Pancreas (tissue), 10 donors: ENCODE measurements at places on chromosomes 2 and 18.
A peak's percentile ranks its signal among the peaks of the same experiment; 100 is the strongest.

GRCh38 chr2:10875126-10875525 is 36.6 kb upstream of the KCNF1 start:
- H3K27me3 ChIP-seq: no peaks in the 10 kb centered on the region
- DNase-seq: no peak
- H3K4me3 ChIP-seq: no peak overlapping the region
- no peaks in the 10 kb centered on the region for H3K4me1 ChIP-seq

DNA sequence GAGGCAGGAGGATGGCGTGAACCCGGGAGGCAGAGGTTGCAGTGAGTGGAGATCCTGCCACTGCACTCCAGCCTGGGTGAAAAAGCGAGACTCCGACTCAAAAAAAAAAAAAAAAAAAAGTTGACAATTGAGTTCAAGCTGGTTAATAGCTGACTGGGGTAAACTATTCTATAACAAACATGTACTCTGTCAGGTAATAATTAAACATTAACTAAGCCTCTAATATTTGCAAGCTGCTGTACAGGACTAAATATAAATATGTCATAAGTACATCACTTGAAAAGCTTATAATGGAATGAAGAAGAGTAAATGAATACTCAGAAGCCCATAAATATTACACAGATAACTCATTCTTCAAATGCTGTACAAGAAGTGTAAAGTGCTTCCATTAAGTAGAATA is 190.4 kb upstream of the CRIM1 start:
- no peaks in the 10 kb centered on the region for H3K36me3 ChIP-seq
- H3K4me3 ChIP-seq: no peak overlapping the region
- no peaks in the 10 kb centered on the region for H3K27me3 ChIP-seq
- no peak overlapping the region for H3K27ac ChIP-seq
- DNase-seq: no peak

- no peaks in the 10 kb centered on the region for H3K36me3 ChIP-seq
- H3K27ac ChIP-seq: no peak overlapping the region
- H3K4me1 ChIP-seq: no peaks in the 10 kb centered on the region
- no peak for DNase-seq
- H3K4me3 ChIP-seq: no peak overlapping the region
Measured at GRCh38 chr2:200716386-200716785, 95.3 kb upstream of the BZW1 start.

DNA sequence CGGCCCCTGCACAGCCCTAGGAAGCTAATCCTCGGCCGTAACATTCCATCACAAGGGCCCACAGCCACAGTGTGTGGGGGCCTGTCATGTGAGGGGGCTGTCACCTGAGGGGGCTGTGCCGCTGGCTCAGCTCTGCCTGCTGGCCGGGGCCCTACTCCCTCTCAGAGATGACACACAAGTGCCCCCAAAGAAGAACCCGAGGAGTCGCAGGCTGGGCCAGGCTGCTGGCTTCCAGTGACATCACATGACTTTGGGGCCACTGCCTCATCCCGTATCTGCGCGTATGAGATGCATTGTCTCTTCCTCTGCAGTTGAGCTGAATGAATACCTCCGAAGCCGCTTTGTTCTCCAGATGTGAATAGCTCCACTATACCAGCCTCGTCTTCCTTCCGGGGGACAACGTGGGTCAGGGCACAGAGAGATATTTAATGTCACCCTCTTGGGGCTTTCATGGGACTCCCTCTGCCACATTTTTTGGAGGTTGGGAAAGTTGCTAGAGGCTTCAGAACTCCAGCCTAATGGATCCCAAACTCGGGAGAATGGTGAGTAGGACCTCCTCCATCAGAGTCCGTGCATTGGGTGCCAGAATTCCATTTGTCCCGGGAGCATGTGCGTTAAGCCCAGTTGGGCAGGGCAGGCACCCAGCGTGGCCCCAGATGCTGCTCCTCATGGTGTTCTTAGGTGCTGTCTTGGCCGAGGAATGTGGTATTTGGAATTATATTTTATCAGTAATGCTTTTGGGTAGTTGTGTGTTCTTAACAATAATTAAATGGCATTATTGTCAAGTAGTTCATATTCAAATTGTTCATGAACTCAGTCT is at the start of gene CNDP1:
TSS of gene CNDP1 (plus strand) at position 351 of the 820 bp plus-strand sequence. CDS start at position 519, 168 bp downstream.
- H3K27me3 ChIP-seq: no peaks in the 10 kb centered on the region
- no peaks in the 10 kb centered on the region for H3K36me3 ChIP-seq
- no peak within 1 kb of the TSS for H3K27ac ChIP-seq
- H3K4me1 ChIP-seq: peaks cover 3% of the 10 kb centered on the region

DNA sequence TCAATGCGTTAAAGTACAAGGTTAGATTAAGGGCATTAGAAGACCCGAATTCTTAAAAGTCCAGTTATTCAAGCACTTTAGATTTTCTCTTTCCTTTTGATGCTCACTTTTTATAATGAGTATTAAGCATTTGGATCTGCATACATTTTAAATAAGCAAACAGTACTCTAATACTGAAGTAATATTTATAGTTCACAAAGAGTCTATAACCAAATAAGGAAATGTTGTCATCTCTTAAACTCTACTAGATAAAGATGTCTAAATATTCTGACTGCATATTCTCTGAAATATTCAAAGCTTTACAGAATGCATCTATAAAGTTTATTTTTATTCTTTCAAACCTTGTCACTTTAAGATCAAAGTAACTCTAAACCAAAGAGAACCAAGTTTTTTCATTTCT is 25.5 kb downstream of the PPP3R1 start:
- peaks cover 31% of the 10 kb centered on the region for H3K4me1 ChIP-seq
- no peak overlapping the region for H3K27ac ChIP-seq
- H3K4me3 ChIP-seq: no peak overlapping the region

DNA sequence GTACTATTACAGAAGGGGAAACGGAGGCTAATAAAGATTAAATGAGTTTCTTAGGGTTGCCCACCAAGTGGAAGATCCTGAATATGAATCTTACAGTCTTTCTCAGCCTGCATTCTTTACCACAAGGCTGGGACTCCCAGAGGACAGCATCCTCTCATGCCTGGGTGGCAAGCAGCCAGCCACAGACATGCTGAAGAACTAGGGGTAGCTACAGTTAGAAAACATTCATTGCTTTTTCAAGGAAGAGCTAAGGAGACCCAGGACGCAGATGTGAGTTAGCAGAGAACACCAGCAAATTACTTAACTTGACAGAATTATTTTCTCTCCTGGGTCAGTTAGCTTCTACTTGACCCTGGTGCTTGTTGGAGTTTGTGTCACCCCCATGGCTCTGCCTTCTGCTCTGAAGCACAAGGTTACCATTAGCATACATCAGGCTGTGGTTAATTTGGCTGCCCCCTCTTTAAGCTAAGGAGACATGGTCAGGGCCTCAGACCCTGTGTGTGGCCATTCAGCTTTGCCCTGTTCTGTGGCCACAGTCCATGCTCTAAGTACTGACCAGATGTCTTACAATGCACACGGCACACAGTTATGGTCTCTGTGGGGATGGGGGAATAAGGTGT is 132.3 kb upstream of the TNP1 start:
- H3K4me3 ChIP-seq: no peak overlapping the region
- H3K27ac ChIP-seq: no peak overlapping the region

GRCh38 chr18:36440614-36441013 is 143.1 kb downstream of the FHOD3 start:
- no peak overlapping the region for H3K27ac ChIP-seq
- DNase-seq: no peak
- no peak overlapping the region for H3K4me3 ChIP-seq
- H3K27me3 ChIP-seq: no peaks in the 10 kb centered on the region
- H3K36me3 ChIP-seq: no peaks in the 10 kb centered on the region

- no peaks in the 10 kb centered on the region for H3K36me3 ChIP-seq
- H3K27me3 ChIP-seq: no peaks in the 10 kb centered on the region
- no peak overlapping the region for H3K27ac ChIP-seq
- DNase-seq: no peak
Measured at GRCh38 chr18:4130734-4131719, 324.1 kb downstream of the DLGAP1 start.

GRCh38 chr2:145595296-145595695 is 1075.4 kb upstream of the ZEB2 start:
- no peaks in the 10 kb centered on the region for H3K36me3 ChIP-seq
- H3K27me3 ChIP-seq: no peaks in the 10 kb centered on the region
- H3K4me3 ChIP-seq: no peak overlapping the region
- no peak for DNase-seq
- H3K4me1 ChIP-seq: no peaks in the 10 kb centered on the region
- no peak overlapping the region for H3K27ac ChIP-seq

- no peak for DNase-seq
- H3K4me3 ChIP-seq: no peak overlapping the region
- H3K27me3 ChIP-seq: no peaks in the 10 kb centered on the region
- no peaks in the 10 kb centered on the region for H3K4me1 ChIP-seq
- no peak overlapping the region for H3K27ac ChIP-seq
Measured at GRCh38 chr2:229453230-229453629, 182.1 kb upstream of the PID1 start.

GRCh38 chr18:58695772-58696171 is 24.5 kb downstream of the MALT1 start:
- DNase-seq: no peak
- H3K4me1 ChIP-seq: no peaks in the 10 kb centered on the region
- no peaks in the 10 kb centered on the region for H3K27me3 ChIP-seq
- H3K36me3 ChIP-seq: no peaks in the 10 kb centered on the region
- no peak overlapping the region for H3K4me3 ChIP-seq

GRCh38 chr2:70301344-70302194 is at the start of gene FAM136A:
FAM136A (minus strand) TSS chr2:70302067; CDS start chr2:70302011, 56 bp downstream.
- DNase-seq: peak; percentile 82
- H3K4me1 ChIP-seq: no peaks in the 10 kb centered on the region
- no peaks in the 10 kb centered on the region for H3K27me3 ChIP-seq
- H3K4me3 ChIP-seq: peak within 1 kb of the TSS; percentile 63
- H3K36me3 ChIP-seq: peaks cover 15% of the 10 kb centered on the region
- peak within 1 kb of the TSS; percentile 89 for H3K27ac ChIP-seq

- H3K36me3 ChIP-seq: no peaks in the 10 kb centered on the region
- no peaks in the 10 kb centered on the region for H3K27me3 ChIP-seq
- H3K4me3 ChIP-seq: no peak overlapping the region
- H3K4me1 ChIP-seq: no peaks in the 10 kb centered on the region
- no peak for DNase-seq
Measured at GRCh38 chr2:8346706-8347430, 335.0 kb upstream of the ID2 start.

DNA sequence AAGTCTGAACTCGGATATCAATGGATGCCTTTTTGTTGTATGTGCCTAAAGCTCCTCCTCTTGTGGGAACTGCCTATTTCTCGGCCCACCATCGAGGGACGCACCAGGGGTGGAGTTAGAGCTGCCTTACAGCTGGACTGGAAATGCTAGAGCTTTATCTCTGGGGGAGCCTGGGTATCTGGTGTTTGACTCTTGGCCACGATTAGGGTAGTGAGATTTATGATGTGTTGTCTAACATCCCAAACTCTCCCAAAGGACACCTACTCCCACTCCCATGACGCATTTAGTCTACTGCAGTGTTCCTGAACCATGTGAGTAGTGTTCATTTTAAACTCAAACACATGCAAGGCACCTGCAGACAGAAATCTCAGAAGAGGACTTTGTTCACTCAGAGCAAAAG is 594.8 kb downstream of the METTL4 start:
- H3K27me3 ChIP-seq: no peaks in the 10 kb centered on the region
- DNase-seq: no peak
- no peaks in the 10 kb centered on the region for H3K36me3 ChIP-seq
- no peak overlapping the region for H3K4me3 ChIP-seq
- H3K4me1 ChIP-seq: no peaks in the 10 kb centered on the region

GRCh38 chr2:166060191-166060590 is 67.6 kb downstream of the SCN1A start:
- no peak for DNase-seq
- no peak overlapping the region for H3K4me3 ChIP-seq
- H3K36me3 ChIP-seq: no peaks in the 10 kb centered on the region
- H3K27ac ChIP-seq: no peak overlapping the region
- no peaks in the 10 kb centered on the region for H3K27me3 ChIP-seq

- no peaks in the 10 kb centered on the region for H3K27me3 ChIP-seq
- DNase-seq: peak; percentile 71
- no peaks in the 10 kb centered on the region for H3K4me1 ChIP-seq
Measured at GRCh38 chr2:205776139-205776538, 93.8 kb downstream of the NRP2 start.

- no peaks in the 10 kb centered on the region for H3K36me3 ChIP-seq
- no peak for DNase-seq
- no peaks in the 10 kb centered on the region for H3K4me1 ChIP-seq
- no peaks in the 10 kb centered on the region for H3K27me3 ChIP-seq
- no peak overlapping the region for H3K4me3 ChIP-seq
Measured at GRCh38 chr2:237152361-237152760, 66.7 kb downstream of the COPS8 start.

DNA sequence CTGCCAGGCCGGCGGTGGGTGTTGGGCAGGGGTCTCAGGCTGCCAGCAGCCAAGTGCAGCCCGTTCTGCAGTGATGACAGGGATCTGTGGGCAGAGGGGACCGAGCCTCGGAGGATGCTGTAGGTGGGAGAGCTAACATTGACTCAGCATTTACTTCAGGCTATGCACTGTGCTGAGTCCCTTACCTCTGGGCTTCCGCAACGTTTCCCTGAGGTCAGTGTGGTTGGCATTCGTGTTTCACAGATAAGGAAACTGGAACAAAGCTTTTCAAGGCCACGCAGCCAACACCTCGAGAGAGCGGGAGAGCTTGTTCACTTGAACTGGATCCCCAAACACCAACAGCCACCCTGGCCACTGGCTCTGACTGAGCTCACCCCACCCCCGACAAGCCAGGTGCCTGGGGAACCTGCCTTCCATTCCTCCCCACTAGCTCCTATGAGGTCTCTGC is 839 bp upstream of the GPR148 start:
- no peaks in the 10 kb centered on the region for H3K27me3 ChIP-seq
- peak; percentile 63 for DNase-seq
- no peaks in the 10 kb centered on the region for H3K4me1 ChIP-seq
- H3K27ac ChIP-seq: peak overlapping the region; percentile 71
- peak overlapping the region; percentile 40 for H3K4me3 ChIP-seq

GRCh38 chr2:145572238-145572637 is 1052.3 kb upstream of the ZEB2 start:
- no peak for DNase-seq
- no peaks in the 10 kb centered on the region for H3K36me3 ChIP-seq
- no peaks in the 10 kb centered on the region for H3K4me1 ChIP-seq
- no peaks in the 10 kb centered on the region for H3K27me3 ChIP-seq
